ENCODE measurements at places on chromosomes 1 and 21. TPM values are rescaled to one million over a fixed set of nuclear protein-coding genes. Genes with fewer than 3 reads are reported as not detected.

MCOLN2 gene
- total RNA-seq: 11.4 TPM

GRCh38 chr1:28129150-28129549 is 40.7 kb upstream of the EYA3 start:
- DNase-seq: no peak

DNA sequence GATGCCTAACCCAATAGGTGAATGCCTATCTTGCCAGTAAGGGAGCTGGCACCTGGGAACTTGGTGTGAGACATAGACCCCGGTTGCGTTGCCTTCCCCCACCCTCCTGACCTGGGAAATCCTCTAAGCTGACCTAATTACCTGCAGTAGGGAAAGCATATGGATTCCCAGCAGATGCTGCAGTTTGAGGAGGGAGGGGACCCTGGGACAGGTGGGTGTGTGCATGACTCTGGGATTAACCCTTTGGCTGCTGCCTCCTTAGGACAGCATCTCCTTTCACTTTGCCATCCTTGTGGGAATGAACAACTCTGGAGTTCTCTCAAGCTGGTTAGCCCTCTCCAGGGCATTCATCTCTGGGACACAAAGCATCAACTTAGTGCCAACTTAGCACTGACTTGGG is 16.4 kb upstream of the NFASC start:
- no peak for DNase-seq

- DNase-seq: no peak
Measured at GRCh38 chr1:151618470-151618869, 6.6 kb downstream of the SNX27 start.

GRCh38 chr1:229871078-229871676 is 195.9 kb upstream of the GALNT2 start:
- DNase-seq: no peak

DNA sequence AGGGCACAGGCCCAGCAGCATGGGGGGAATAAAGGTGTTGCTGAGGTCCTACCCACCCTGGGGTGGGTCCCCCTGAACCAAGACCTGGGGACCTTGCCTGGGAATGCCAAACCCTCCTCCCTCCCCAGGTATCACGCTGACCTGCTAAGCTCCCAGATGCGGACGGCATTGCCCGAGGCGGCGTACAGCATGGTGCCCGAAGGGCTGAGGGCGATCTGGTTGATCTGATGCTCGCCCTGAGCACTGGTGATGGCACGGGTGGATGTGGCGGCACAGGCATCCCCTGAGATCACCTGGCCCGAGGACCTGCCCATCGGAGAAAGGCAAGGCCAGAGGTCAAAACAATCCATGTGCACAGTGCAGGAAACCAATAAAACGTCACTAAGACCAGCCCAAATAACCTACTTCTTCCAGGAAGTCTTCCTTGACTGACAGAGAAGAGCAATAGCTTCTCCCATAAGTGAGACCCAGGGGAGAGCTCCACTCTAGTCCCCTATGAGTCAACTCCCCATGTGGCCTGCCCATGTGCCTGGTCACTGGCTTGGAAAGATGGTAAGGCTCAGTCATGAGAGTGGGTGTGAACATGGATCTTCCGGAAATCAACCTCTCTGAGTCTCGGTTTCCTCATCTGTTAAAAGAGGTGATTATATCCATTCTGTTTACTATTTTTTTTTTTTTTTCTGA is 46.3 kb downstream of the KIF21B start:
- DNase-seq: no peak

- no peak for DNase-seq
Measured at GRCh38 chr1:70805641-70806040, 242.0 kb downstream of the PTGER3 start.

All from activated CD8-positive, alpha-beta T cell treated with anti-CD3 and anti-CD28 coated beads, Interleukin-2, amount 10 ng/mL, durations not matched to agents 7 days and 5 days (primary cell).